ENCODE measurements at places on chromosomes 2 and 18. TPM values are rescaled to one million over a fixed set of nuclear protein-coding genes. Genes with fewer than 3 reads are reported as not detected.

The ACTG2 gene
- total RNA-seq: 5.0 TPM

The ECEL1 gene
- total RNA-seq: not detected

The HJURP gene
- total RNA-seq: 4.9 TPM

The UGT1A8 gene
- not detected for total RNA-seq

The SCN3A gene
- not detected for total RNA-seq

The ANKRD30BL gene
- not detected for total RNA-seq

The ADCYAP1 gene
- total RNA-seq: not detected

The SP9 gene
- total RNA-seq: not detected

The SLC16A14 gene
- total RNA-seq: 0.23 TPM

The SOCS6 gene
- 10.0 TPM for total RNA-seq

The HAAO gene
- 0.70 TPM for total RNA-seq

The PSME4 gene
- total RNA-seq: 20.9 TPM

The GREB1 gene
- 0.23 TPM for total RNA-seq

The RASGRP3 gene
- total RNA-seq: 13.1 TPM

The ALPP gene
- total RNA-seq: not detected

The CRYGC gene
- not detected for total RNA-seq

The TMEM182 gene
- total RNA-seq: 0.82 TPM

The FEV gene
- not detected for total RNA-seq

The SETBP1 gene
- total RNA-seq: 3.5 TPM

The ERFE gene
- total RNA-seq: 11.2 TPM

The ADRA2B gene
- under 0.01 TPM for total RNA-seq

The ZEB2 gene
- total RNA-seq: 31.3 TPM

The IL1RL2 gene
- total RNA-seq: 1.7 TPM

The PID1 gene
- total RNA-seq: 8.4 TPM

The PIGN gene
- total RNA-seq: 17.7 TPM

The FZD7 gene
- total RNA-seq: 10.3 TPM

The SP140 gene
- total RNA-seq: not detected

The SLC9A4 gene
- total RNA-seq: not detected

The AQP12B gene
- not detected for total RNA-seq

The MC4R gene
- total RNA-seq: not detected

Measured in pericardium fibroblast (primary cell).